ENCODE measurements at places on chromosomes 12 and 14.

DNA sequence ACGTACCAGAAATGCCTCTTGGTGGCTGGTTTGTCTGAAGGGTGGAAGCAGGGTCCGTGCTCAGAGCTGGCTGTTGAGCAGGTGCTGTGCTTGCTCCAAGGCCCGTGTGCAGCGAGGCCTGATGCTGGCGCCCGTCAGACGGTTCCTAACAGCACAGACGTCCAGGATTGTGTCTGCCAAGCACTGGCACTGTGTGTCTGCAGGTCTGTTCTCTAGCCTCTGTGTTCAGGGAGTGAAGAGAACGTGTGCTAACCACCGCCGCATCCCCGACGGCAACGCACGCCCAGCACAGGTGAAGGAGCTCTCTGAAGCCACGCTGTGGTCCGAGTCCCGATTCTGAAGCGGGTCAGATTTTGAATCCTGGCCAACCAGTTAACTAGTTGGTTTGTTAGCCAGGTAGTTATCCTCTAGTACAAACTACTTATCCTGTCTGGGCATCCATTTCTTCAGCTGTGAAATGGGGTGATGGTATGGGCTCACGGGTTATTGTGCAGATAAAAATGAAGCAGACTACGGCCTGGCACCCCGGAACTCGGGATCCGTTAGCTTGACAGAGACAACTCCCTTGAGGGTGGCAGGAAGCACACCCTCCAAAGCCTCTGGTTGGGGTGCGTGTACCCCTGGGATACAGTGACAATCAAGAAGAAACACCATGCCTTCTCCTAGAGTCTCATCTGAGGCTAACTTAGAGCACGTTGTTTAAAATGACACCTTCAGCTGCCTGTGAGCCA, 18.6 kb upstream of the TDRD9 start:
- DNase-seq = no peak

DNA sequence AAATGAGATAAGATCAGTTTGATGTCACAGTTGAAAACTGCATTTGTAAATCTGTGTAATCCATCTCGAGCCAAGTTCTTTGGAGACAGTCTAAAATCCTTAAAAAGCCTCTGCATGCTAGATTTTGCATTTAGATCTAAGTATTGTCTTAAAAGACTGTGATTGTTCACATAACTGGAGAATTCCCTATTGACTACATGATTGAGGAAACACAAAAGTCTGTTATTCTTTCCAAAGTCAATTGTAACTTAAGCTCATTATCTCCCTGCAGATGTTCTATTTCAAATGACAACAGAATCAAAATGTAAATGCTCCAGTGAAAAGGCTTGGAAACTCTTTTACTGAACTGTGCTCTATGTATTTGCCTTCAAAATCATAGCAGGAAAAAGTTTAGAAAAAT, 77.8 kb downstream of the MYF5 start:
- no peak for DNase-seq

GRCh38 chr12:95820096-95820703, 29.6 kb upstream of the NTN4 start:
- no peak for DNase-seq

- DNase-seq = no peak
These were observed 4.4 kb downstream of the TMEM179 start for GRCh38 chr14:104600141-104600643.

GRCh38 chr12:109307051-109307450, 2.0 kb downstream of the FOXN4 start:
- no peak for DNase-seq

DNA sequence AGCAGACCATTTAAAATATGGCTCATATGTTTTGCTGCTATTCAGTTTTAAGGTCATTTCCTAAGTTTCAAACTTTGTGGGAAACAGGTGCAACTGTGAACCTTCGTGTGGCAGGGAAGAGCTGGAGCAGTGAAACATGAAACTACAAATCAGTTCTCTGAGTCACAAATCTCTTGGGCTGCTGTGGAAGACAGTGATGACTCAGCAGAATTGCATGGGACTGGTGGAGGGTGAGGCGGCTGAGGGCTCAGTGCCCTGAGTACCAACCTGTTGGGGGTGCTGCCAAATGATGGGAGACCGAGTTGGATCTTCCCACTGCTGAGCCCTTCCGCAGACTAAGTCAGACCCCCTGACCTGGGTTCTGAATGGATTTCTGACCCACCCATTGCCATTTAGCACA, 8.4 kb upstream of the CALM1 start:
- no peak for DNase-seq

DNA sequence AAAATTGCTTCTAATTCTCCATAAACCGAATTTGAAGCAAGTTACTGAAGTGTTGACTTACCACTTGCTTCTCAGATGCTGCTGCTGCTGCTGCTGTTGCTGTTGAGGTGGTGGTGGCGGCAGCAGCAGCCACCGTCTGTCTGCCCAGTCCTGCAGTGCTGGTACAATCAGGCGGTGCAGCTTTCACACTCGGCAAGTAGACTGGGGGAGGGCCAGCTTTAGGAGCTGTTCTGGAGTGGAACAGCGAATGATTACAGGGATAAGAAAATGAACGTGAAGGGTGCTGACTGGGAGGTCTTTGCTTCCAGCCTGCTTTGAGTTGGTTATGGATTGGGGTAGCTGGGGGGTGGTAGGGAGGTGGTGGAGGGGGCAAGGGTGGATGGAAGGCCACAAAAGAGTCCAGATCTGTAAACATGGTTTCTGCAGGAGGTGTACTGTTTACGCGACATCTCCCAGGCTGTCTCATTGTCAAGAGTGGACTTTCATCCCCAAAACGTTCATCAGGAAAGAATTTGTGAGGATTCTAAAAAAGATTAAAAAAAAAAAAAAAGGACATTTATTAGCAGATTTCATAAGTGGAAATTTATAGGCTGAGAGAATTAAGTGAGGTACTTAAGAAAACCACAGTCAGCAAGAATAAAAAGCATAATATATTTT, 38.8 kb downstream of the UBR7 start:
- no peak for DNase-seq

DNA sequence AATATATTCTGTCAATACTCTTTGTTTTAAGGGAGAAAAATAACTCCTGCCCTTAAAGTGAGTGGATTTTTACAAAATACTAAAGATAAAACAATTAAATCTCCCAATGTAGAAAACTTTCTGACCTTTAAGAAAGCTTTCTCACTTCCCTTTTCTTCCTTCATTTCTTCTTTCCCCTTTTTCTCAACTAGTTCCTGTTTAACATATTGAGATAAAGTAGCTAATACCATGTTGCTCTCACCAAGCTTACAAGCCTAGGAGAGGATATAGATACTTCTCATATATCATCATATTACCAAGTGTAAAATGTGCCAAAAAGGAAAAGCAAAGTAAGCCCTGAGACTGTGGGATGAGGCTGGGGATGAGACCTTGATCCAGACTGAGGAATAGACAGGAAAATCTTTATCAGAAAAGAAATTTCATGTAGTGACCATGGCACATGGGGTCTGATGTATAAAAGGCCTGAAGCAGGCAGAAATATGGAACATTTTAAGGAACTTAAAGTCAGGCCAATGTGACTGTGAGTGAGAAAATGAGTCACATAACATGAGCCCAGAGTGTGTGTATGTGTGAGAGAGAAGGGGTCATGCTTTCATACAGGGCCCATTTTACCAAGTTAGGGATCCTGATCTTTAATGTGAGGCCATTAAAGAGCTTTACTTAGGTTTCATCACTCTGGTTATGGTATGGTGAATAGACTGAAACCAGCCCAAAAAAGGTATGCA, 1.6 kb upstream of the RPL10L start:
- no peak for DNase-seq

DNA sequence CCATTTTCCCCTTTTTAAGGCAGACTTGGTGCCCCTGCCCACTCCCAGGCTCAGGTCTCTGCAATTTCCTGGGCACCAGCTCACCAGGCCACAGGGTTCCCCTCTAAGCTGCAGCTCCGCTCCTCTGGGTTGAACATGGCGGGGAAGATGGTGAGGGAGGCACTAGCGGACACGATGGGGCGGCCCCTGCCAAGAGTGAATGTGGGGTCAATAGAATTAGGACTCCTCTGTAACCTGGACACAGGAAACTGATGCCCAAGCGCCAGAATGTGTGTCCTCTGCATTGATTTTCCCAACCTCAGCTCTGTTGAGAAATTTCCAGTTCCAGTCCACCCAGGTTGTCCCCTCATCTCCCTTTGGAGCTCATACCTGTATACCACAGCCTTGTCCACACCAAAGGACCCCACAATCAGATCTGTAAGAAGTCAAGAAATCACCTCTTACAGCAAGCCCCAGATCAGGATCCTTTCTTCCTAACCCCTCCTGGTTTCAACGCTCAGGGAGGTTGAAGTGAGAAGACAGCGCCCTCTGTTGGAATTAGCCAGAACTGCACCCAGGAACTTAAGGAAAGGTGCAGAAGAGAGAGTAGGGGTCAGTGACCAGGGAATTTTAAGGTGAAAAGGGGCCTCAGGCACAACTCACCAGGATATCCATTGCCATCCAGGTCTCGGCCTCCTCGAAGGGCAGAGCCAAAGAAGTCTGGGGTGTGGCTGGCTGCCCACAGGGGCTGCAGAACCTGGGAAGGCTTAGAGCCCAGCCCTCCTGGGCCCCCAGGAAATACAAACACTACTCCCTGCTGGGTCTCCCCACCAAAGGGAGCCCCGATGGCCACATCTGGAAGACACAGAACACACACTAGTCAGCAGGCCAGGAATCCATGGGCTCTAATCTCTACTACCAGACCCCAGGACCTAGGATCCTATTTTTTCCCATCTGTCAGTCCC, 14.7 kb downstream of the ITGA5 start:
- no peak for DNase-seq

DNA sequence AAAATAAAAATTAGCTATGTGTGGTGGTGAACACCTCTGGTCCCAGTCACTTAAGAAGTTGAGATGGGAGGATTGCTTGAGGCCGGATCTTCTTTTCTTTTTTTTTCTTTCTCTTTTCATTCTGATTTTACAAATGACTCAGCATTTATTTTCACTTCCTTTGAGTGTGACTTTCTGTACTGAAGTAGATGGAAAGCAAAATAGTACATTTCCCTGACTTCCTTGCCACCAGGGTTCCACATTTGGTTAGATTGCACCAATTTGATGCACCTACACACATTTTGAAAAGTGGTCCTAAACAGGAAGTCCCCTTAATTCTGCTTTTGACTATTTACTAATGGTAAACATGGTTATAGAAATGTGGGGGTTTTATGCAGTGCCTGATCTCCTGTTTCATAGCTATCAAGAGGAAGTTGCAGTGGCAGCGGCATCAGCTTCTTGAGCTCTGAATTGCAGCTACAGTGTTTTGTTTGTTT, 13.0 kb upstream of the LEMD3 start:
- DNase-seq = no peak

DNA sequence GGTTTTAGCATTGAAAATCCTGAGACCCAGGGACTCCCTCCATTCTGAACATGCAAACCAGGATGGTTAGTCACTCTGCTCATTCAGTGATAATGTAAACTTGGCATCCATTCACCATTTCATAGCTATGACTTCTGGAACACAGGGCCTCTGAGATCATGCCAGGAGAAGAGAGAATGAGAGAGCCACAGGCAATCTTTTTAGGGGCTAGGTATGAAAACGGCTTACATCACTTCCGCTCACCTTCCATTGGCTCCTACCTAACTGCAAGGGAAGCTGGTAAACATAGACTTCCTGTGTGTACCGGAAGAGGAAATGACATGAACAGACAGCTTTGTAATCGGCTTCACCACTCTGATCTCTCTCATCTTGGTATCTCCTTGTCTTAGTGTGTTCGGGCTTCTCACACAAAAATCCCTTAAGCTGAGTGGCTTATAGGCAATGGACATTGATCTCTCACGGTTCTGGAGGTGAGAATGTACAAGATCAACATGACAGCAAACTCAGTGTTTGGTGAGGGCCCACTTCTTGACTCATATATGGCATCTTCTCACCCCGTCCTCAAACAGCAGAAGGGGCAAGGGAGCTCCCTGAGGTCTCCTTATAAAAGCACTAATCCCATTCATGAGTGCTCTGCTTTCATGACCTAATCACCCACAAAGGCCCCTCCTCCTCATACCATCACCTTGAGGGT, 465.9 kb upstream of the TBX3 start:
- no peak for DNase-seq

DNA sequence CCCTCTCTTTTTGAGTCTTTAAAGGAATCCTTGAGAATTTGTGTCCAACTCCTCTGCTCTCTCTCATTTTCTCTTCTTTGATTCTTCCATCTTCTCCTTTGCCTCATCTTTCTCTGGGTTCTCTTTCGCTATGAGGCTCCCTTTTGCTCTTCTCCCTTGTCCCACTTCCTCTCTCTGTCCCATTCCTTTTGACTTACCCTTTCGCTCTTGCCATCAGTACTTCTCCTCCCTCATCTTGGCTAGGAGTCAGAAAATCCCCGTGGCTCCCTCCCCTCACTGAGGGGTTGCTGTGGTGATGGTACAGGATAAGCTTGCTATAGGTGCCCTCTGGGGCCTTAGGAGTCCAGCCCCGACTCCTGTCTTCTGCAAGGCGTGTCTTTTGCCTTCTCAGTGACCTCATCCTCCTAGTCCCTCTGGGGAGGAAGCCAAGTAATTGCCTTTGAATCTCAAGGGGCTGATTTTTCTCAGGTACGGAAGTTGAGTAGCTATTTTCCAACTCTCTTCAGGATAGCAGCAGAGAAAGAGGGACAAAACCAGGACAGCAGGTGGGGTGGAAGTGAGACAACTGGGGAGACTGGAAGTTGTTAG, 6.4 kb downstream of the PDE1B start:
- no peak for DNase-seq

DNA sequence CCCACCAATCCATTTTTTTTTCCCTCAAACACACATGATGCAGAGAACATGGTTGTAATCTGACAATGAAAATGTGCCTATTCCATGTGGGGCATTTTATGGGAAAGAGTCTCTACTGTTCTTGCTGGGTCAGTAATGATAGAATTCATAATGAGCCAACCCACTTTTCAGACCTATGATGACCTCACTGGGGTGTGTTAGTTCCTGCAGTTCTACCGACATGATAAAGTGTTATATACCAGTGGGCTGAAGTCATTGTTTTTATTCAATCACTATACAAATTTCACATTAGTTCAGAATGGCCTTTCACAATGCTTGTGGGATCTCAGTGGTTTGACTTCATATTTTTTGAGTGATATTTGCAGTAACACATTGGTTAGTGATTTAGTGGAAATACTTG, 47.5 kb downstream of the PPFIBP1 start:
- no peak for DNase-seq

GRCh38 chr12:131074221-131075083, 120.7 kb downstream of the ADGRD1 start:
- no peak for DNase-seq

GRCh38 chr14:49962621-49963020, 69.7 kb downstream of the ARF6 start:
- DNase-seq = no peak

GRCh38 chr14:61177279-61178225, 103.6 kb downstream of the TMEM30B start:
- DNase-seq = no peak
